ENCODE measurements at places on chromosomes 7 and 10.
A peak's percentile ranks its signal among the peaks of the same experiment; 100 is the strongest.

GRCh38 chr7:14021069-14021468, 31.6 kb upstream of the ETV1 start:
- DNase-seq, result peak; percentile 82

DNA sequence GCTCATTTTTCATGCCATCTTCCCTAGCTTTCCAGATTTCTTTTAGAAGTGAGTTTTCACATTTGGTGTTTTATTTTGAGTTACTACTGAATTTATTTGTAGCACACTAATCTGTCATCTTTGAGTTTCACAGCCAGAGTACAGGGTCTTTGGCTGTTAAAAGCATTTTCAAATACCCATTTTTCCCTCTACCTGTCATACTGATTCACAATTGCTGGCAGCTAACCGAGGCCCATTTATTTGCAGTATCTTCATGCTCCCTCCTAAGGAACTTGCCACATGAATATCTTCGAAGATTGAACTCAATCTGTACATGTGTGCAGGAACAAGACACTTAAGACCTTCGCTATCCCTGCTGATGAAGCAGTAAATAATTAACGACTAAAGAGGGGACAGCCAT, 44.8 kb upstream of the DKK1 start:
- no peak for DNase-seq

DNA sequence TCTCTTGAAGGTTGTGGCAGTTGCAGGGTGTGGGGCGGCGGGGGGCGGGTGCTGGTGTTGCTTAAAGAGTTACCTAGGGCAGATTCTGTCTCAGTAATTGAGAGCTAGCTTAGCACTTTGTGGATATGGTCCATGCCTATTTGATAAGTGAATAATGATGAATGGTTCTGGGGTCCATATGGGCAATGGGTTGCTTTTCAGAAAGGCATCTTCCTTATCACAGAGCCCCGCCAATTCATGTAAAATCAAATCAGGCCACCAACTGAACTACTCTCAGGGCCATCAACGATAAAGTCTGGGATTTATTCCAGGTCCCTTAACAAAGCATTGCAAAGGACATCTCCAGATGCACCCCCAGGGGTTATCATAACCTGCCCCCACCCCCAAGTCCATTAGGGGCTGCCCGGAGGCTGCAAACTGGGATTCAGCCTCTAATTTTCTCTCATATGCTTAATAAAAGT, 1.8 kb upstream of the PRRT4 start:
- no peak for DNase-seq

- peak; percentile 75 for DNase-seq
Measured at GRCh38 chr7:102284399-102284798, 2.3 kb upstream of the SH2B2 start.

GRCh38 chr10:89175816-89176215, 31.3 kb downstream of the CH25H start:
- DNase-seq, result no peak

GRCh38 chr10:44769450-44769849, 141.7 kb upstream of the TMEM72 start:
- DNase-seq, result no peak
